Non-pigmented ciliary epithelial cell (primary cell): ENCODE measurements at places on chromosomes 6 and 20.

- no peak for DNase-seq
Observed at GRCh38 chr20:46261456-46262253, 46.6 kb downstream of the CDH22 start.

DNA sequence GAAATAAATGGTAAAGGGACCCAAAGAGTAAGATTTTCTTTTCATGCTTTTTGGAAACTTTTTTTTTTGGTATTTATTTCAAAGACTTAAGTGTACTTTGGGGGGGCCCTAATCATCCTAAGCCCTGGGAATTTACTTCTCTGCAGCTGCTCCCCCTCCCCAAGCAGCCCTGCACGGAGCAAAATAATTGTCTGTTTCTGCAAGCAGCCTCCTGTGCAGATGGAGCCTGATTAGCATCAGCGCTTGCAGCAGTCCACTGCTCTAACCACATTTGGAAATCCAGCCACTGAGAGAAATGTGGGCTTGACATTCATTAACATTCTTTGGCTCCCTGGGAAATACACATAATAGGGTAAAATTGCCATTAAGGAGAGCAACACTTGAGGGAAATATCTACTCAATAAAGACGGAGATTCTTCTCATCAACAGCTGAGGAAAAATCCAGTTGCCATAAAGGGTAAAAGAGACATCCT is 309.2 kb upstream of the MAP3K7 start:
- DNase-seq, result no peak

- no peak for DNase-seq
Observed at GRCh38 chr6:69976591-69977090, 110.3 kb downstream of the COL19A1 start.

DNA sequence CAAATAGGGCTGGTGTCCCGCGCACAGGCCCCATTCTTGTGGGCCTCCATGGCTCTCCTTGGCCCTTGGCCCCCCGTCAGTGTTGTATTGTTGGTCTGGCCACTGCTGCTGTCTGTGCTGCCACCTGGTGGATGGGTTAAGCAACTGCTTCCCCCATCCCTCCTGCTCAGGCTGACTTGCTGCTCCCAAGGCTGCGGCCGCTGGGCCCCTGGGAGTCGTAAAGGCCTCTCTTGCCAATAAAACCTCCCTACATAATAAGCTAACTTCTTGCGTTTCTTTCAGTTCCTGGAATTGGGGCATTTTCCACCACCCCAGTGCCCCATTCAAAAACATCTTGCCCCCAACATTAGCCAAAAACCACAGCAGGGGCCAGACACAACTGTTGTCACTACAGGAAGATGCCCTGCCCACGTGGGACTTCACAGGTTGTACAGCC is 27.1 kb downstream of the CD83 start:
- DNase-seq, result no peak

- DNase-seq, result no peak
Observed at GRCh38 chr6:51120016-51120415, 301.3 kb downstream of the TFAP2B start.

DNA sequence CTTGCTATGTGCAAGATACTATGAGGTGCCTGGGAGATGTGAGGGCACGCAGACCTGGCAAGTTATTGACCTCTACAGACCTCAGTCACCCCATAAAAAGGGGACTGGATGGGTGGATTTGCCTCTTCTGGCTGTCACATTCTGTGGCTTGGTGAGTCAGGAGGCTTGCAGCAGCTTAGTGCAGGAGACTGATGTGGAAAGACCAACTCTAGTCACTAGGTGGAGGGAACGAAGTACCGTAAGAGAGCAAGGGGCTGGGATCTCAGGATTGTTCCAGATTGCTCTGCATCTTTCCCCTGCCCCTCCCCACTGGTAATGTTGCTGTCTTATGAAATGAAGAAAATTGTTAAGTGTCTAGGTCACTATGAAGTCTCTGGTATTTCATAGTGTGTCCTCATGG is 3.3 kb downstream of the MAPRE1 start:
- peak; percentile 51 for DNase-seq

- DNase-seq, result no peak
Observed at GRCh38 chr6:104123227-104123626, 736.5 kb downstream of the HACE1 start.
